Germinal center (tissue), 1 donor: ENCODE measurements at places on chromosomes 5 and 9.

GRCh38 chr9:134602547-134603362 is 38.8 kb upstream of the COL5A1 start:
- DNase-seq = no peak

GRCh38 chr5:76495870-76496269 is 92.8 kb downstream of the IQGAP2 start:
- no peak for DNase-seq

DNA sequence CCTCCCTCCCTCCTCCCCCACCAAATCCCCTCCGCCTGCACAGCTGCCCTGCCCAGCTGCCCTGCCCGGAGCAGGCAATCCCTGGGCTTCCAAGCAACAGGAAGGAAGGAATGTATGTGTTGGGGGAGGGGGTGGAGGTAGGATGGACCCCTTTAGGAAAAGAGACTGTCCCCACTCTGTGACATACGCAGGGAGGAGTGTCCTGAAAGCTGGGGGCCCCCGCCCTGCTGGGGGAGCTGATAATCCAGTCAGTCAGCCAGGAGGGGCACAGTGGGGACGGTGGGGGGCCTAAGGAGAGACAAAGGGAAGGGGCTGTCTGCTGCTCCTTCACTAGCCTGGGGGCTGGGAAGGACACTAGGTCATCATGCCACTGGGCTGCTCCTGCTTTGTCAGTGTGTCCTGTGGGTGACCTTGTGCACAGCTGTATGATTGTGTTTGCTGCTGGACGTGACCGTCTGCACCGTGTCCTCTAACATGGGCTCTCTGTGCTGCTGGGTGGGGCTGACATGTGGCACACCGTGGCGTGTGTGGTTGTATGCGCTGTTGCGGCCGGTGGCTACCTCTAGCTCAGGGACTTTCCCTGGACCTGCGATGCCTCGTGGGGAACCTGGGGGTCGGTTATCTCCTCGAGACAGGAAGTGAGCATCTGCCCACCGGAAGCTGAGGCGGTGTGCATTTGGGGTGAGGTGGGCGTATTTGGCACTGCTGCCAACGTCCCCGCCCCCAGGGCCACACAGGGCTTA is 3.0 kb downstream of the N4BP3 start:
- peak; percentile 67 for DNase-seq

- DNase-seq = no peak
These were observed 27.2 kb upstream of the ASS1 start for GRCh38 chr9:130417602-130418001.

GRCh38 chr9:34139477-34140146 is 13.1 kb upstream of the DCAF12 start:
- no peak for DNase-seq

DNA sequence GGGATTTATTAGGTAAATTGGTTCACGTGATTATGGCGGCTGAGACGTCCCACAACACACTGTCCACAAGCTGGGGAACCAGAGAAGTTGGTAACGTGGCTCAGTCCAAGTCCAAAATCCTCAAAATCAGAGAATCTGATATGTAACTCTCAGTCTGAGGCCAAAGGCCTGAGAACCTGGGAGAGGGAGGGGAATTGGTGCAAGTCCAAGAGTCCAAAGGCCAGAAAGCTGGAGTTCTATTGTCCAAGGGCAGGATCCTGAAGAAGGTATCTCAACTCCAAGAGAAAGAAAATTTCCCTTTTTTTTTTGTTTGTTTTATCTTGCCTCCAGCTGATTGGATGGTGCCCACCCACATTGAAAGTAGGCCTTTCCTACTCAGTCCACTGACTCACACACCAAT is 83.8 kb downstream of the PRDM9 start:
- DNase-seq = no peak

- no peak for DNase-seq
These were observed 8.8 kb upstream of the NACC2 start for GRCh38 chr9:136103651-136104487.

GRCh38 chr9:92295827-92296258 is 2.3 kb upstream of the IARS1 start:
- no peak for DNase-seq

DNA sequence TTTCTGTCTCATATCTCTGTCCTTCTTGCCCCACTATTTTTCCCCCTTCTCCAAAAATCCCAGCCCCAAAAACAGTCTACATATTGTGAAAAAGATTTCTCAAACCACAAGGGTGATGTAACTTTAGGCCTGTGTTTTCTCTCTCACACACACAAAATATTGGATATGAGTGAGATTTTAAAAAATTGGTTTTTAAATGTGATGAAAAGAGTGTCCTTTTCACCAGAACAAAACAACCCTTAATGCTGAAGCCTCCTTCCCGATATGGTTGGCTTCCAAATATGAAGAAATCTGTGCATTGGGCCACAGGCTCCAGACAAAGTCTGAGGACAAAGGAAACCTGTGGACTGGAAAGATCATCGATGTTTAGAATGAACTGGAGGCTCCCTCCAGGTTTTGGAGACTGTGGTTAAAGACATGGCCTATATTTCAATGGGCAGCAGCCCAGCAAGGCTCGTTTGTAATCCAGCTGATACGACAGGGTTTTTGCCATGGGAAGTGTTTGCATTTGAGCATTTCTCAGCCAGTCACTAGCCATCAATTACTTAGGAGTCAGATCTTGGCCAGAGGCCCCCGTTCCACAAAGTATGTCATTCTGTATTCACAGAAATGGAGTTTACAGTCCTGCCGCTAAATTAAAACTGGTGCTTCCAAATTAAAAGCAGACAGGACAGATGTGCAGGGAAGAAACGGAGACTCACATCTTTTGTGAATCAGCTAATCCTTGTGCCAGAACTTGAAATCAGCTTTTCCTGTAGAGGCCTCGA is 546.3 kb downstream of the EBF1 start:
- DNase-seq = no peak

DNA sequence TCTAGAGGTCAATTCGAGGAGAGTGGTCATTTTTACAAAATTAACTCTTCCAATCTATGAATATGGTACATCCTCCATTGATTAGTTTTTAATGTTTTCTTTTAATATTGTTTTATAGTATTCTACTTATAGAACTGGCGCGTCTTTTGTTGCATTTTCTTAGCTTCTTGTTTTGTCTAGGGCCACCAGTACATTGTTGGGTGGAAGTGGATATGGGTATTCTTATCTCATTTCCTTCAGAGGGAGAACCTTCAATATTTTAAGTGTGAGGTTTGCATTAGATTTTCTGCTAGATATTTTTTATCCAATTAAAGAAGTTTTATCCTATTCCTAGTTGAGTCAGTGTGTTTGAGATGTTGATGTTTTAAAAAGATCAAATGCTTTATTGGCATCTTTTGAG is 69.8 kb downstream of the RPS23 start:
- no peak for DNase-seq

DNA sequence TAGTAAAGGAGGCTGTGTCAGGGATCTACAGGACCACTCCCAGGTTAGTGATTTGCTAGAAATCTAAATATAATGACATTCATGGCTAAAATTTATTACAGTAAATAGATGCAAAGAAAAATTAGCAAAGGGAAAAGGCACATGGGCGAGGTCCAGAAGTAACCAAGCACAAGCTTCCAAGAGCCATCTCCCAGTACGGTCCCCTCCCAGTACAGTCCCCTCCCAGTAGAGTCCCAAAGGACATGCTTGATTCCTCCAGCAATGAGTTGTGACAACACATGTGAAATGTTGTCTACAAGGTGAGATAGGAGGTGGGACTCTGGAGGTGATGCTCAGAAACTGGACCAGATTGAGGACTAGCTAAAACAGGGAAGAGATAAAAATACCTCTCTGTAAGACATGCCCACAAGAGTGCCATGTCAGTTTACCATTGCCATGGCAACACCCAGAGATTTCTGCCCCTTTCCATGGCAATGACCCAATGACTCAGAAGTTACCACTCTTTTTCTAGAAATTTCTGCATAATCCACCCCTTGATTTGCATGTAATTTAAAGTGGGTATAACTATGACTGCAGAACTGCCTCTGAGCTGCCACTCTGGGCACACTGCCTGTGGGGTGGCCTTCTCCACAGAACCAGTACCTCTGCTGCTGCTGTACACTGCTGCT is 27.9 kb upstream of the CEMIP2 start:
- DNase-seq = peak; percentile 10

DNA sequence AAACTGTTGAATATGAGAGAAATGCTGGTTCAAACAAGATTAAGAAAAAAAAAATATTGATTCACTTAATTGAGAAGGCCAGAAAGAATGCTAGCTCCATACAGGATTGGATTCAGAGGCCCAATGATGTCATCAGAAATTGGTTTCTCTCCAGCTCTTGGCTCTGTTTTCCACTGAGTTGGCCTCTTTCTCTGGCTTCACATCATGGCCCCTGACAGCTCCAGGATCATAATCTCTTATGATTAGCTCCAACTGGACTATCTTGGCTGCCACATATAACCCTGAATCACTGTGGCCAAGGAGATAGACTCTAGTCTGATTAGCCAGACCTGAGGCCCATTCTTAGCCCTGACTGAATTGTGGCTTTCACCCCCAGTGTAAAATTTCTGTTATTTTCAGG is 244.7 kb upstream of the GRAMD2B start:
- no peak for DNase-seq

- DNase-seq = no peak
These were observed 41.3 kb upstream of the HAND1 start for GRCh38 chr5:154519359-154519758.

- no peak for DNase-seq
These were observed 57.7 kb upstream of the MAST4 start for GRCh38 chr5:66538531-66538930.

DNA sequence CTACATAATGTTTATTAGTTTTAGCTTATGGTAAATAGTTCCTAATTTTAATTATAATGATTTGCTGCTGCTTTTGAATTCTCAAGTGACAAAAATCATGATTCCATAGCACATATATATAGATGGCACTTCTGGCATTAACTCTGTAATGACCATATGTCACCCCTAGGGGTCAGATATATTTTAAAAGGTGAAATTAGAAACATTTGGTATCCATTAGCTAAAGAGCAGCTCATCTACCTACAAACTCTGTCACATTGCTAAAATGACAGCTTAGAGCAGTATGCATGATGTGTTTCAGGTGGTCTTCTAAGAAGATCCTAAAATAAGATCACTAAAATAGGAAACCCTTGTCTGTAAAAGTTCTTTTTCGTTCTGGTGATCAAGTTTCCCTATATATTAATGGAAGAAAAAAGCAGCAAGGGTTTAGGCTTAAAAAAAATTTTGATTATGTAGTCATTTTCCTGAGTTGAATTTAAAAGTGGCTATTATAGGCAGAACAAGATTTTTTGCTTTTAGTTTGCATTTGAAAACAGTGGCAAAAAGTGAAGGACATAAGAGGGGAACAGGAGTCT is 157.7 kb upstream of the POU5F2 start:
- DNase-seq = peak; percentile 5

DNA sequence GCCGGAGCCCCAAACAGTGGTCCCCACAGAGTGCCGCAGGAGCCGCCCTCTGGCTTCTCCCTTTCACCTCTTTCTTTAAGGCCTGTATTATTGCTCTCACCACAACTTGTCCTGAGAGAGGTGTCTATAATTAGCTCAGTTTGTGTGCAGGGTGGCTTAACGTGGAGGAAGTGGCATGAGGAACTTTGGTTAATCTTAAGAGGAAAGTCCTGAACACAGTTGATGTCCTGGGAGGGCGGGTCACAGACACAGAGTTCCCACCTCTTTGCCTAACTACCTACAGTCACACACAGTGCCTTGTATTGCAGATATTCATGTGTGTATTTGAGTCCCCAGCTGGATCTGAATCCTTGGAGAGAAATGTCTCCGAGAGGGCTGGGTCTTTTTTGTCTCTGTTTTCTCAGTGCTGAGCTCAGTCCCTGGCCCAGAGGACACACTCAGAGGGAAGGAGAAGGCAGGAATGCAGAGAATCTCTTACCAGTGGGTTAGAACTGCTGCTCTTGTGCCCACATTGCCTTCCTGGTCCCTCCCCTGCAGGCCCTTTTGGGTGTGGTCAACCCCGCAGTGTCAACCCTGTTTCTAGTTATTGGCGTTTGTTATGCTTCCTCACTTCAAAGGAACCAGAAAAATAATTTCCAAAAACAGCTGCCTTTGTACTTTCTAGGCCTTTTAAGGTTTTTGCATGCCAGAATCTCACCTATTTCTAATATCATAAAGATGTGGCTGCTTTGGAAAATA is 392.5 kb downstream of the KDM4C start:
- DNase-seq = no peak

DNA sequence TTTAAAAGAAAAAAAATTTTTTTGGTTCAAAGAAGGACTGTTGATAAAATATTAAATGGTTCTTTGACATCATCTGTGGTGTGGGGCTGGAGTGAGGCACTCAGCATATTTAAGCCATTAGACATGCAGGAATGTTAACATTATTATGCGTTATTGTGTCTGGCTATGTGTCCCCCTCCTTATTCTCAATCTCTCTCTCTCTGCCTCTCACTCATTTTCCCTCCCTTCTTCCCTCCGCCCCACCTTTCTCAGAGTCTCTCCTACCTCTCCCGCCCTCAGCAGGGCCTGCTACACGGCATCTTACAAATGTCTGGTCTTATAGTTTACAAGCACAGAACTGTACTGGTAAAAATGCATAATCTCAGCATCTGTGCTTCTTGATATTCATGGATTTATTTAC is 287.8 kb upstream of the TMEM161B start:
- DNase-seq = no peak

DNA sequence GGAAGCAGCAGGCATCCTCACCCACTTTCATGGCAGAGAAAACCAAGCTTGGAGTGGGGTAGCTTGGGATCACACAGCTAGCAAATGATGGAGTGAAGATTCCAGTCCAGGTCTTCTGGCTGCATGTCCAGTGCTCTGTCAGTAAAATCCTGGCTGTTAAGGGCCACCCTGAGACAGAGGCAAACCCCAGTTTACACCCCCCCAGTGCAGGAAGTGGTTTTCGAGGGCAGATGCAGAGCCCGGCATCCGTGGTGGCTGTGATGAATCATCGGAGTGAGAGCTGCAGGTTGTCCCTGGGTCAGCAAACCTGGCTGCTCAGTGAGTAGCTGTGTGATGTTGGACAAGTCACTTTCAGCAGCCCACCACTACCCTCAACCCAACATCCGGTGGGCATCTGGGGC is 115.4 kb downstream of the RGS3 start:
- peak; percentile 83 for DNase-seq
